ENCODE measurements at places on chromosomes 5 and 9. TPM values are rescaled to one million over a fixed set of nuclear protein-coding genes. Genes with fewer than 3 reads are reported as not detected.

IL4 gene
- total RNA-seq, result 0.77 TPM

LCN1 gene
- total RNA-seq, result not detected

CDH9 gene
- total RNA-seq, result not detected

IFNB1 gene
- total RNA-seq, result 2.2 TPM

FAXDC2 gene
- total RNA-seq, result not detected

NACC2 gene
- 5.2 TPM for total RNA-seq

PDCD1LG2 gene
- total RNA-seq, result 0.81 TPM

All from activated CD4-positive, alpha-beta T cell treated with anti-CD3 and anti-CD28 coated beads for 36 hours (primary cell).